ENCODE measurements at places on chromosomes 1 and 21.

- no peak for DNase-seq
Measured at GRCh38 chr1:248152056-248152827, 7.3 kb downstream of the OR2M5 start.

DNA sequence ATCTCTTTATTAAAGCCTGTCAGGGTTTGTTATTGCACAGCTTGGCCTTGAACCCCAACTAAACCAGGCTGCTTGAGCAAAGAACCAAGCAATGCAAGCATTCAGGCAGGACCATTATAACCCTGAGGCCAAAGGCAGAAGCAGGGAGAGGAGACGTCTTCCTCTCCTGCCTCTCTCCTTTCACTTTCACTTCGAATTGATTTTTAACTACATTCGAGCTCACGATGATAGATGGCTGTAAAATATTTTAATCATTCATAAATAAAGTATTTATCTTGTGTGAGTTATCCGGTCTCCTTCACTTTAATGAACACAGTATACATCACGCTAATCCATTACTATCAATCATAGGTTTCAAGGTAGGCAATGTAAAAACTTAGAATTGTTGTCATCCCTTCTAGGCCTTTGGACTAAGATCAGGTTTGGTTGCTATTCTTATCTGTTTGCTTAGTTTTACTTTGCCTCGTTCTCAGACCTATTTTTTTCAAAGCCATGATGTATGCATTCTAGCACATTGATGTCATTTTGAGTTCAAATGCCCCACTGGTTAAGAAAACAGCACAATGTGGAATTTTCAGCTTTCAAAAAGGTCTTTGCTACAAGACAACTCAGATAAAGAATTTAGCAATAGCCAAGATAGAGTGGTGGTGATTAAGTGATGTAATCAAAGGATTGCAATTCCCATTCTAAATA lies 480.2 kb upstream of the RUNX1 start:
- DNase-seq: no peak

- DNase-seq: no peak
Measured at GRCh38 chr1:10415211-10415930, 14.9 kb upstream of the CENPS start.

DNA sequence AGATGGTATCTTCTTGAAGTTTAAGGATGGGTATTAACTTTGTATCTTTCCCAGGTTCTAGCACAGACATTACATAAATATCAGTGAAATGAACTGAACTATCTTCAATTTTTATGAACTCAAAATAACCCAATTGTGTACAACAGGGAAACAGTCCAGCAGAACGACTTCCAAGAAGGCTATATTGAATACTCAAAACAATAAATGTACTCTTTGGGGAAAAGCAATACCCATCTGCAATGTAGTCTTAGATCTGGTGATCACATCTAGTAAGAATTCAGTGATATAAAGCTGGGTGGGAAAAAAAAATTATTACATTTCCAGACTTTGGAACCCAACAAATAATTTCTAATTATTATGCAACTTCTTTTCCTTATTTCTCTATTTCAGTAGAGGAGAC lies 33.1 kb upstream of the GORAB start:
- no peak for DNase-seq

DNA sequence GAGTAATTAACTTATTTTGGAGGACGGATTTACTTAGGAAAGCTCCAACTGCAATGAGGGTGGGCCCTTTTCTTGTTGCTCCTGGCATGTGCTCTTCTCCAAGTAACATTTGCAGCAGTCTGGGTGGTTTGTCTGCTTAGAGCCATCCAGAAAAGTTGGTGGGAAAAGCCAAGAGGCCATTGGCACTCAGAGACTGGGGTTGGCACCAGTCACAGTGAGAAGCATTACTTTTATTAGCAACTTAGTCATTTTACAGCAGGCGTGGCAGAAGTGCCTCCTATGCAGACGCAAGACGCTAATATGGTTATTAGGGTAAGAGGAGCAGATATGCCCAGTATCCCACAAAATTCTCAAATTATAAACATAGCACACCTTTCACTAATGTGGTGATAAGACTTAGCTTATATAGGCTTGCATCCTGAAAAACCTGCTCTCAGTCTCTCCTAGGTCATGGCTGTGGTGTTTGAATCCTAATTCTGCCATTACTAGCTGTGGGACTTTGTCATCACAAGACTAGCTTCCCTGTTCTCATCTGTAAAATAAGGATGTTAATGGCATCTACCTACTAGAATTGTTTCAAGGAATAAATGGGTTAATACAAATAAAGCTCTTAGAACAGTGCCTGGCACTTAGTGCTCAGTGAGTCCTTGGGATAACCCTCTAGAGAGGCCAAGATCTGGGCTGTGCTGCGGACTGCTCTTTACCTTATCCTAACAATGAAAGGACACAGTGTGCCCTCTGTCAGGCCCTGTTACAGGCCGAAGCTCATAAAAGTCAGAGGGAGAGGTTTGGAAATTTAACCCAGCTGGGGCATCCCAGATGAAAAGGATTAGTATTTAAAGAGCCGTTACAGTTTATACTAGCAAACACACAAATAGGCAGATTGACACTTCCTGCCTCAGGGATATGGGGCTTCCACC lies 154.6 kb downstream of the ROR1 start:
- DNase-seq: no peak
